ENCODE measurements at places on chromosomes 4 and X. TPM values are rescaled to one million over a fixed set of nuclear protein-coding genes. Genes with fewer than 3 reads are reported as not detected.
A peak's percentile ranks its signal among the peaks of the same experiment; 100 is the strongest.

DNA sequence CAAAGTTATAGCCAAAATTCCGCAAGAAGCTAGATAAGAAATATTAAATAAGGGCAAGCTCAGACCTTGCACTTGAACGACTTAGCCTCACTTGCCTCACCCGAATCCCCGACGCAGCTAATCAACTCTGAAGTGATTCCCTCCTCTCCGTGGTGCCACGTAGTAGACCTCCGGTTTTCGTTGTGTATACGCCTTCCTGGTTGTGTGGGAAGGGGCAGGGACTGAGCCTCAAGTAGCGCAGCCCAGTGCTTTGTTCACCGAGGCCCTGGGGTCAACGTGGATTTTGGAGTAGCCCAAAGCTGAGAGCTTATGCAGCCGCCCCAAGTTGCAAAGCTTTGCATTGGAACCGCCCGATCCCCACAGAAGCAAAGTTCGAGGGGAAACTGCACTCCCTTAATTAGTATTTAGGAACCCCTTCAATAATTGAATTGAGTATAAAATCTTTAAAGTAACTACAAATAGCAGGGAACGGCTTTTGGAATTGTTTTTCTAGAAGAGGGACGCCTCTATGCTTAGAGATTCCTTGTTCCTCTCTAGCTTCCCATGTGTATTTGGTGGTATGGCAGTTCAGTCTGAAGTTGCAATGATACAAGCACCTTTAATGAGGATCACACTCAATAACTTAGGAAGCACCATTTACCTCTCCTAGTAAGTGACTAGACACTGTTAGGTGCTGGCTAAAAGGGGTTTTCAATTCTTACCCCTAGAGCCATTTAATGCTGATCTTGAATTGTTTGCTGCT lies 55.7 kb downstream of the LINC00632 start:
- no peak for DNase-seq

DNA sequence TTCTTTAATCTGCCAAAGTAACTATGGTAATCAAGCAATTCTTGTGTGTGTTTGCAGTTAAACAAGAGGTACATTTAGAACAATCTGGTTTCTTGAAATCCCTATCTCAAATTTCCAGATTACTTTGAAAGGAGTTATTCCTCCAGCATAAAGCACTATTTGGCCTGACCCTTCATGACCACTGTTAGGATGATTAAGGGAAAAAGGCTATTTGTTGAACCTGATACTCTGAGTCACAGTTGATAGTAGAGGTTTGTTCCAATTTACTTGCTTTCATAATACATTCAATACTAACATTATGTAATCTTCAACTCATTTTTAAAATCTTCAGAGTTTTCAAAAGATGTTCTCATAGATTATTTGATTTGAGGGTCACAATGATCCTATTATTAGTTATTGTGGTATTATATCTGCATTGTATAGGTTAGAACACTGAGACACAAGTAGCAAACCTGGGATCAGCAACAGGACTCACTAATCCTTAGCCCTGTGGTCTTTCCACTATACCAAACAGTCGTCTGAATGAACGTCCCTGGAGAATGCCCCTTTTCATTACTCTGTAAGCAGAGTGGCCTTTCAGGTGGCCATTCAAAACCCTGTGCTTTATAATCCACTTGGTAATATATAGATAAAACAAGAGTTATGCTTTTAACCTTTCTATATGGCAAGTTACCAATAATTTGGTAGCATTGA lies 8.1 kb upstream of the NDST4 start:
- DNase-seq = no peak

- DNase-seq = no peak
These were observed 22.2 kb downstream of the TRMT2B start for GRCh38 chrX:101029665-101030064.

GRCh38 chr4:188578657-188579056 lies 439.4 kb downstream of the TRIML1 start:
- DNase-seq = no peak

- DNase-seq = peak; percentile 18
These were observed 531.8 kb downstream of the GLUD2 start for GRCh38 chrX:121579016-121579760.

- DNase-seq = no peak
These were observed 911.7 kb upstream of the NDST4 start for GRCh38 chr4:116024954-116025708.

DNA sequence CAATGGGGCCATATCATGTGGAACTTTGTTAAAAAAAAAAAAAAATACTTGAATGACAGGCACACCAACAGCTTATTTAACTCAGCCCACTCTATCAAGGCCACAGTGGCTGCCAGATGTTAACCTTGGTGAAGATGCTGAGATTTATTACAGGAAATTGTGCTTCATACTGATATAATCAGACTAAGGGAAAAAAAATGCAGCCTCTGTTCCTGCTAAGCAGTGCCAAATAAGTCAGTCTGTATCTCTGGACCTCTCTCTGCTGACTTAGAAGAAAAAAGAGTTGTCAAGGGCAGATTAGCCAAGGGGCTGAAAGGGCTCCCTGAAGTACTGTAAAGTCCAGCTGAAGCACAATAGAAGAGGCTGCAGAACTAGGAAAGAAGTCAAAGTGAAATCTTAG lies 677.7 kb upstream of the HTR2C start:
- DNase-seq = no peak

GRCh38 chr4:60241866-60242265 lies 958.3 kb upstream of the ADGRL3 start:
- no peak for DNase-seq

DNA sequence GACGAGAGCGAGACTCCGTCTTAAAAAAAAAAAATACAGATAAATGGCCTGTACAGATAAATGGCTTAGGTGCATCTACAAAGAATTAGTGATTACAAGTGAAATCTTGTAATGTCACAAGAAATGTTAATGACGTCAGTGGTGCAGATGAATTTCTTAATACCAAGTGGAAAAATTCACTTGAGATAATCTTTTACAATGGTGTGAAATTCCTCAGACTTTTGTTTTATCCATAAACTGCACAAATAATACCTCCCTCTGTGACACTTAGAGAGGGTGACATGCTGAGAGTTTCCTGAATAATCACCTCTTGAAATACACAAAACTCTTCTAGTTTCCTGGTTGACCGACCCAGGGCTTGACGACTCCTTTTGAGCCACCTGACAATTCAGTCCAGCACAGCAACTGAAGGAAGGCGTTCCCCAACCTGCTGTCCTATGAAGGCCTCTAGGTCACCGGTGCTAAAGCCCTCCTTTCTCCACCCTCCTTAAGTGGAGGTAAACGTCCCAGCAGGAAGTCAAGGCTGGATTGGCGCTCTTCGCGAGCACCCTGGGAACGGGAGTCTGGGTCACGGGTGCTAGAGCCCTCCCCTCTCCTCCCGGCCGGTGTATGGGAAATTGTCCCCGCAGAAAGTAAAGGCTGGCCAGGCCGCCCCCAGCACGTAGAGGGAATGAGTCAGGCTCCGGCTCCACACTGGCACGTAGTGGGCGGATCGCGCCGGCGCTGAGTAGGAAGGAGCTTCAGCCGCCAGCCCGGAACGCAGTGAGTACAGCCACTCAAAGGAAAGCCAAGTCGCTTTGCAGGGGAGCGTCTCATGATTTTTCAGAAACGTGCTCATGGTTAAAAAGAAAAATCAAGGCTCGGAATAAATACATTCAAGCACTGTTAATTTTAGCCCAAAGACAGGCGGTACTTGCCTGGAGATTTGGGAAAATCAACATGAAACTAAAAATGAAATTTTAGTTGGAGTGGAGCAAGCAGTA lies at the start of gene TMEM144:
TSS of gene TMEM144 (plus strand) at position 662 of the 983 bp plus-strand sequence. CDS start 2,182 bp downstream, outside the sequence.
- DNase-seq = peak; percentile 79

GRCh38 chrX:47523713-47524166 lies 37.3 kb upstream of the ARAF start:
- no peak for DNase-seq

DNA sequence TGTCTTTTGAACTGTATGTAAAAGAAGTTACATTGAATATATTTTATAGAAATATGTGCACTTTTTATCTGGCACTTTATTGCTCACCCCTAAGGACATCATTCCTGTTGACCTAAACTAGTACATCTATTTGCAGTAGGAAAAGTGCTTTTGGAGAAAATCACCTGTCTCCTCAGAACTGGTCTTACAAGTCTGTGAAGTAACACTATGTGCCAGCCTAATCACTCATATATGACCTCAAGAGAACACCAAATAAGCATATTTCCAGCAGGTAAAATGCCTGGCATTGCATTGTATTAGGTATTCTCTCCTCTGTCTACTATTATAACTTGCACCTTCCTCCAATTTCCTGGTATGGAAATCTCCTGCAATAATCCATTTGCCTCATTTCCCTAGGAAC lies 4.0 kb upstream of the GASK1B start:
- DNase-seq = no peak

Gene ADAD1
- not detected for total RNA-seq

Gene SLC35A2
- total RNA-seq = 23.2 TPM
